RKO (cell line): ENCODE measurements at places on chromosomes 12 and 14.

DNA sequence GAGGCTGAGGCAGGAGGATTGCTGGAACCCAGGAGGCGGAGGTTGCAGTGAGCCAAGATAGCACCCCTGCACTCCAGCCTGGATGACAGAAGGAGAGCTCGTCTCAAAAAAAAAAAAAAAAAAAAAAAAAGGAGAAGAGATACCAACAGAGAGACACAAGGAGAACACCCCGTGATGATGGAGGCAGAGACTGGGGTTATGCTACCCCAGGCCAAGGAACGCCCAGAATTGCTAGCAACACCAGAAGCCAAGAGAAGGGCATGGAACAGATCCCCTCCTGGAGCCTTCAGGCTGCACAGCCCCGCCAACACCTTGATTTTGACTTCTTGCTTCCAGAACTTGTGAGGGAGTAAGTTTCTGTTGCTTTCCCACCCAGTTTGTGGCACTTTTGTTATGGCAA, 148.0 kb upstream of the FOXN3 start:
- DNase-seq = no peak

DNA sequence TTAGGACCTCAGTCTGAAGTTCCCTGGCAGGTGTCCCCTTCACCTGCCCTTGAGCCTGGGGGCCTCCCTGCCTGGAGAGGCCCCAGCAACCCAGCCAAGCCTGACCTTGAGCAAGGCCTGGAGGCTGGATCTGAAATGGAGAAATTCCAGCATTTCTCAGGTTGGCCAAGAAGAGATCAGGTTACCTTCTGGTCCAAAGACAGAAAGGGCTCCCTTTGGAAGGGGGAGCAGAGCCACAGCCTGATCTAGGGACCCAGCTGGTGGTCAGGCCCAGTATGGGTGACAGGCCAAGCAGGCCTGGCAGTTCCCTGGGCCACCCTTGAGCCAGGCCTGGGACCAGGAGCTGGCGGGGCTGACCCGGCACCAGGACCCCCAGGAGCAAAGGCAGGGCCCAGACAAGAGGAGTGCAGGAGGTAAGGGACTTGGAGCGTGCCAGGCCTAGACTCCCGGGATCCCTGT, 82.8 kb downstream of the TNFAIP2 start:
- DNase-seq = no peak

DNA sequence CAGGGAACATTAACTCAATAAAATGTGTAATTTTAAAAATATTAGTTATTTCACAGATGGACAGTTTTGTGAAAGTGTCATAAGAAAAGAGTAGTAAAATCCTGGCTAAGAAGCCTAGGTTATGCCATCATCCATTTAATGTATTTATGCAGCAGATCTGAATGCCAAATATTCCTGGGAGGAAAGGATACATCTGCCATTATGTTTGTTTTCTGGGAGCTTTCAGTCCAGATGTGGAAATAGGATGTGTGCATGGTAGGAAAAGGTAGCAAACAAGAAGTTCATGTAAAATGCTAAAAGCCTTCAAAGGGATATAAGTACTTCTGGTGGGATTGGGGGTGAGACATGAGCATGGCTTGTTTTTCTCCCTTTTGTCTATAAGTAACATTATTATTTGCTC, 27.0 kb upstream of the CLEC14A start:
- DNase-seq = no peak

- DNase-seq = no peak
Measured at GRCh38 chr12:68162374-68162773, 2.8 kb upstream of the IFNG start.

GRCh38 chr12:53074283-53074998, 4.7 kb downstream of the SPRYD3 start:
- DNase-seq = no peak

- DNase-seq = no peak
Measured at GRCh38 chr14:100159865-100160533, 554 bp upstream of the DEGS2 start.

- DNase-seq = no peak
Measured at GRCh38 chr14:93085911-93086310, 29.8 kb downstream of the ITPK1 start.

DNA sequence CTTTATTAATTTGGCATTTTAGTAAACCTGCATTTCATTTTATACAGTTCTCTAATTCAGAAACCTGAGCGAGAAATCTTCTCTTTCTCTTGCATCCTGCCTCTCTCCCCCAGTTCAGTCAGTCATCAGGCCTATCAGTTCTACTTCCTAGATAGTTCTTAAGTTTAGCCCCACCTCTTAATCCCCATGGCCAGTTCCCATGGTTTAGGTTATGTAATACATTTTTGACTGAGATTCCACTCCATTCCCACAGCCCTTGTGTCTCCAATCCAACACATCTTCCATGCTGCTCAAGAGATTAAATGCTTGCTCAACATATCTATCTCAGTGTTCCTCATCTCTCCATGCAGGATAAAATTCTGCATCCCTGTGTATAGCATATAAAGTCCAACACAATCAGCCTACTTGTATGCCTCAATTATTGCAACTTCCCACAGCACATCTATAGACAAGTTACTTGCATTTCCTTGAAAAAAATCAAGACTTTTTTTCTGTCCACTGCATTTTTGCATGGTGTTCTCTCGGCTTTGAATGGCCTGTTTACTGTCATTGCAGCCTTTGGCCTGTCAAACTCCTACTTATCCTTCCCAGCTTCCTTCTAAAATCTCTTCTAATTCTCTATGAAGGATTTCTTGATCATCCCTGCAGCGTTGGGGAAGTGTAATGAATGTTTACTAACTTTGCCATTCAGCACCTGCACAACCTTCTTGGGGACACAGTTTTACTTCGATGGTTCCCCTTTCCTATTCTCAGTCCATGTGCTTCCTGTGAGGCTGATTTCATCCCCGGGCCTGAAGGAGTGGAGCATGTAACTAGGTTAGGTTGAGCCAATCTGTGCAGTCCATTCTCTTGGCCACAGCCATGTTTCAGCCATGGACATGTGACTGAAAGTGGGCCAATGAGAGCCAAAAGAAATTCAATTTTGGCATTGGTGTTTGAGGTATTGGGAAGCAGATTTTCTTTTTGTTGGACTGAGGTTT, 80.8 kb downstream of the DACT1 start:
- DNase-seq = no peak

DNA sequence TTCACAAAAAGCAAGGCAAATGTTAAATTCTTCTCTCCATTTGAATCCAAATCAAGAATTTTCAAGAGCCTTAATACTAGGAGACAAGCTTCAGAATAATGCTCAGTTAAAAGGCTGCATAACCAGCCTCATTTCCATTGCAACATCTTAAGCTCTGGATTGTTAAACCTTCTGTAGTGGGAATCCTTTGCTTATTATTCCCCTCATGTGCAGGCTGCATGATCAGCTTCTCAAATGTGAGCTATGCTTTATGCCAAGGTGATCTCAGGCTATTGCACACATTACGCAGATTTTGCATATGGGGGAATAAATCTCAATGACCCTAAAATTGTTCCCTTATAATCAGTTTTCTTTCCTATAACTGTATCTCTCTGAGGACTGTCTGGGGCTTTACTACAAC, 71.7 kb upstream of the CCDC196 start:
- DNase-seq = no peak

GRCh38 chr12:47028186-47028585, 51.2 kb upstream of the PCED1B start:
- no peak for DNase-seq

DNA sequence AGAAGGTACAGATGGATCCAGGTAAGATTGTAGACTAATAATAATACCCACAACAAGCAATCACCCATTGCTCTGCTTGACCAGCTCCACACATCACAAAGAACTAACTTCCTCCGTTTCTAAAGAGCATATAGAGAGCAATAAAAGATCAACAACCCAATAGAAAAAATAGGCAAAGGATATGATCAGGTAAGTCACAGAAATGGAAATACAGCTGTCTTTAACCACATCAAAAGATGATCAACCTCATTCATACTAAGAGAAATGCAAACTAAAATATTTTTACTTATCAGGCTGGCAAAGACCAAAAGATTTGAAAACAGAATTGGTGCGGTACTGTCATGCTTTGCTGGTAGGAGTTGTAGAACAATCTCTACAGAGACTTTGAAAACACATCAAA, 8.9 kb downstream of the C2CD5 start:
- no peak for DNase-seq

- no peak for DNase-seq
Measured at GRCh38 chr14:97771340-97772045, 974.3 kb downstream of the VRK1 start.

GRCh38 chr12:113071135-113072112, 14.9 kb downstream of the DTX1 start:
- DNase-seq = no peak

GRCh38 chr12:68223067-68223747, 2.4 kb downstream of the IL26 start:
- DNase-seq = peak; percentile 88

DNA sequence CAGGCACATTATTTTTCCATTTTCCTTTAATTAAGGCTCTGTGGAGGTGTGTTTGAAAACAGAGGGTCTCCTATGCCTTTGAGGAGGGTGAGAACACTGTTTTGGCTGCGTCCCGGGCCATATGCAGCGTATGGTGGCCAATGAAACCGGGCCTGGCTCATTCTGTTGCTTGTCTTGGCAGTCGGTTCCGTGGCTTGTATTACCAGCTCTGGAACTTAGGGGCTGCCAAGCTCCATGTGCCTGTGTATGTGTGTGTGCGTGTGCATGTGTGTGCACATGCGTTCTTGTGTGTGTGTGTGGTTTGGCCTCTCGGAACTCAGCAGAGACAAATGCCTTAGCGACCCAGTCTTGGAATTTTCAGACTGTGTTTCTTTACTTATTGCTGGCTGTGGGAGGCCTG, 2.7 kb downstream of the JDP2 start:
- DNase-seq = no peak

DNA sequence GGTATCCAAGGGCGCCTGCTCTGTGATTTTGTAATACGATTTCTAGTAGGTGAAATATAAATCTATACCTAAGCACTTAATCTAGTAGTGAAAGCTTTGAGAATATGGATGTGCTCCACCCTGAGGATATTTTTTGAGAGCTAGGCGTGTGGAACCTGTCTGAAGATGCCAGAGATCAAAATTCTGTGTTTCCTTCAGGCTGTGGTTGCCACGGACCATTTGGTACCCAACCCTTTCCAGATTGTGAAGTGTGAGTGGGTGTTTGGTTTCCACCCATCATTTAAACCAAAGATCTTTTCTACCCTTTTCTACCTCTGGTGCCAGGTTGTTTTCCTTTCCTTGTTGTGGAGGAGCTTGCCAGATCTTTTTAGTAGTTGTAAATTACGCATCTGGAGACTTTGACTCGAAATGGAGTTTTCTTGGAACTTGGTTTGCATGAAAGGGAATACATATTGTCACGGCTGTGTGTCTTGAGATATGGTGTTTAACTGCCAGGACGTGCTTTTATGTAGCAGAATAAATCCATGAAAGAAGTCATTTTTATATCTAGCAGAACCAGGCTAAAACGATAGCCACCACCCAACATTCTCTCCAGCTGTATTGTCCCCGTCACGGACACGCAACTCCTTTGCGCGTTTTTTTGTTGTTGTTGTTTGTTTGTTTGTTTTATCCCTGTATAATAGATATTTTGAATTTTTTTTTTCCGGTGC, 2.2 kb downstream of the LRFN5 start:
- DNase-seq = no peak
